ENCODE measurements at places on chromosomes 12 and 14. TPM values are rescaled to one million over a fixed set of nuclear protein-coding genes. Genes with fewer than 3 reads are reported as not detected.

DNA sequence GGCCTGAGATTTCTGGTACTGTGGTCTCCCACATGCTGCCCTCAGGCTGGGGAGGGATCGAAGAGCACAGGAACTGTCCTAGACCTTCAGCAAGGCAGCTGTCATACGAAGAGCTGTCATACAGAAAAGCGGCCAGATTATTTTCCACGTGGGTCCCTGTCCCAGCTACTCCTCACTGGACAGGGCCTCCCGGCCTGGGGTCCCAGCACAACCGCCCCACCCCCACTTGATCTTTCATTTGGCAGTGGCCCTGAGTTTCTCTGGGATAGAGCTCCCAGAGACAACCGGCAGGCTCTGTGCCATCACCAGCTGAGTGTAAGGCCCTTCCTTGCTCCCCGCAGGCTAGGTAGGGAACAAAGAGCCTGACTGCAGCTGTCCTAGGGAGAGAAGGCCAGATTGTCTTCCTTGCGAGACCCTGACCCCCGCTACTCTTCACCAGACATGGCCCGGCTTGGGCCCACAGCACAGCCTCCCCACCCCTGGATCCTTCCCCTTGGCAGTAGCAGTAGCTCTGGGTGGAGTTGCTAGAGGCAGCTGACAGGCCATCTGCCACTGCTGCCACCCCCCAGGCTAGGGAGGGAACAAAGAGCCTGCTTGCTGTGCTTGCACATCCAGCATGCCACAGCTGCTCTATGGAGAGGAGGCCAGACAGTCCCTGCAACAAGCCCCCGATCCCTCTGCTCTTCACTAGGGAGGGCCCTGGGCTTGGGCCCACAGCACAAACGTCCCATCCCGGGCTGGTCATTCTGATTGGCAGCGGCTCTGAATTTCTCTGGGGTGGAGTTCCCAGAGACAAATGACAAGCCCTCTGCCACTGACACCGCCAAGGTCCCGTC is 3.1 kb upstream of the OR4N2 start:
- no peak for DNase-seq

DNA sequence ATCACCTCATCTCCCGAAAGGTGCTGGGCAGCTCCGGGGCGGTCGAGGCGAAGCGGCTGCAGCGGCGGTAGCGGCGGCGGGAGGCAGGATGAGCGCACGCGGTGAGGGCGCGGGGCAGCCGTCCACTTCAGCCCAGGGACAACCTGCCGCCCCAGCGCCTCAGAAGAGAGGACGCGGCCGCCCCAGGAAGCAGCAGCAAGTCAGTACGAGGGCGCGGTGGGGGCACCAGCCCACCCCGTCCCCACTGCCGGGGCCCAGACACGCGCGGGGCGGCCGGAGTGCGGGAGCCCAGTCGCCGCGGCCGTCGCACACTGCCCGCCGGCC is 862 bp downstream of the HMGA2 start:
- DNase-seq = no peak

DNA sequence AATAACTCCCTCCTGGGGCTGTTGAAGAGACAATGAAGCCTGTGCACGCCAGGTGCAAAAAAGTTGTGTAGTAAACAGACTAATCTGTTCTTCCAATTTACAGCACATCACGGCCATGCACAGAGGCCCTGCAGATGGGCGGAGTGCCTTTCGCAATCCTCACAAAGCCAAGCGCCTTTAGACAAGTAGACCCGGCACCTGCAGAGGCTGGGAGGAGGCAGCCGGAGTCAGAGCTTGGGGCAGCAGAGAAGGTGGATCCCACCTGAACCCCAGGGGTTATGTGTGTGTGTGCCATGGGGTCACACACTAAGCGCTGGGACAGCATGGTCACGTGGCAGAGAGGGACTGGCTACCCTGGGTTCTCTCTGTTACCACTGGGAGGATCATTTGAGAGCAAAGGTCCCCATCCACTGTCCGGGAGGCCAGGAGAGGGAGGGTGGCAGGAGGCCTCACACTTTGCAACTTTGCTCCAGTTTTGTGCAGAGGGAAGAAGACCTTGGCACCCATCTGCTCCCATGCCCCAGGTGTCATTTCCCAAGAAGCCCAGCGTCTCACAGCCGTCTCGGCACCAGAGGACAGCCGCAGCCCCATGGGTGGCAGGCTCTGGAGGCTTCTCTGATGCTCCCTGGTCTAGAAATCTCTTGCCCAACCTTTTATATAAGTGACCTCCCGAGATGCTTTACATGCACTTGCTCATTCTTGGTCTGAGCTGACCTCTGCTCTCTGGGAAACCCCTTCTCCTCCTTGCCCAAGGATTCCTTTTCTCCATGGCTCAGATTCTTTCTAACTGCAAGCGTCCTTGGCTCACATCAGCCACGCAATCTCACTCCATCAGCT is 80.0 kb upstream of the DICER1 start:
- DNase-seq = no peak

GRCh38 chr12:3203713-3204112 is 126.5 kb downstream of the TSPAN9 start:
- DNase-seq = no peak

- DNase-seq = no peak
These were observed 47.0 kb downstream of the ITPK1 start for GRCh38 chr14:93068711-93069110.

Gene TAS2R8
- total RNA-seq = not detected

Gene ABCC9
- 0.26 TPM for total RNA-seq

Gene AQP2
- total RNA-seq = not detected

Gene ACVRL1
- total RNA-seq = 2.6 TPM

Gene NEDD8
- total RNA-seq = 318 TPM

Gene PAPLN
- 0.63 TPM for total RNA-seq

Gene KRT1
- not detected for total RNA-seq

Gene PDE3A
- total RNA-seq = not detected

Gene FGF23
- not detected for total RNA-seq

Measured in LHCN-M2 (cell line).